ENCODE measurements at places on chromosomes 16 and 17. TPM values are rescaled to one million over a fixed set of nuclear protein-coding genes. Genes with fewer than 3 reads are reported as not detected.

Gene ALOX15
- total RNA-seq = 0.45 TPM

Gene COTL1
- 106 TPM for total RNA-seq

Gene MAPK8IP3
- 162 TPM for total RNA-seq

Gene SRCIN1
- 21.4 TPM for total RNA-seq

Gene TBC1D3C
- total RNA-seq = 0.18 TPM

Gene GNAO1
- total RNA-seq = 2.2 TPM

Gene ARL4D
- 7.9 TPM for total RNA-seq

GRCh38 chr17:62562656-62563055, 64.8 kb upstream of the MRC2 start:
- no peak overlapping the region for H3K27ac ChIP-seq
- no peaks in the 10 kb centered on the region for H3K27me3 ChIP-seq
- no peaks in the 10 kb centered on the region for H3K4me1 ChIP-seq
- no peak overlapping the region for H3K4me3 ChIP-seq
- DNase-seq = no peak

DNA sequence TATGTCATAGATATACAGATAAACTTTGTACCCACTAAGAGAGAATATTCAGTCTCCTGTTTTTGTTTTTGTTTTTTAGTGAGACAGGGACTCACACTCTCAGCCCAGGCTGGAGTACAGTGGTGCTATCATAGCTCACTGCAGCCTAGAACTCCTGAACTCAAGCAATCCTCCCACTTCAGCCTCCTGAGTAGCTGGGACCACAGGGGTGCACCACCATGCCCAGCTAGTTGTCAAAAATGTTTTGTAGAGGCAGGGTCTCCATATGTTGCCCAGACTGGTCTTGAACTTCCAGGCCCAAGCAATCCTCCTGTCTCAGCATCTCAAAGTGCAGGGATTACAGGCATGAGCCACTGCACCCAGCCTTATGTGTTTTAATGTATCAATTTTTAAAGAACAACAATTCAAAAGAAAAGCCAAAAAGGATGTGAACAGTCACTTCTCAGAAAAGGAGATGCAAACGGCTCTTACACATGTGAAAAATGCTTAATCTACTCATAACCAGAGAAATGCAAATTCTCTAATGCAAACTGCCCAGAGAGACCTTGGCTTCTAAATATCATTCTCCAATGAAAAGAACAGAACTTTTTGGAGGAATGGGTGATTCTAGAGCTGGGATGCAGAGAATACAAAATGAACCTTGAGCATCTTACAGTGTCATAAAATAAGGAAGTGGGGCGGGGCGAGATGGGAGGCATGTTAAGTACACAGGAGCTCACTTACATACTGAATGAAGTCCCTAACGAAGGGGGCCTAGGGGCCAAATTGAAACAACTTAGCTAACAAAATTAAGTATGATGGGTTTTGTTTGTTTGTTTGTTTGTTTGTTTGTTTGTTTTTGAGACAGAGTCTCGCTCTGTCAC, 7.3 kb upstream of the CMTM3 start:
- H3K27me3 ChIP-seq = no peaks in the 10 kb centered on the region
- no peak overlapping the region for H3K27ac ChIP-seq
- H3K36me3 ChIP-seq = no peaks in the 10 kb centered on the region

- no peaks in the 10 kb centered on the region for H3K36me3 ChIP-seq
- no peak overlapping the region for H3K4me3 ChIP-seq
- H3K27ac ChIP-seq = no peak overlapping the region
- peaks cover 11% of the 10 kb centered on the region for H3K27me3 ChIP-seq
- DNase-seq = no peak
Measured at GRCh38 chr16:66342294-66342900, 24.1 kb upstream of the CDH5 start.

DNA sequence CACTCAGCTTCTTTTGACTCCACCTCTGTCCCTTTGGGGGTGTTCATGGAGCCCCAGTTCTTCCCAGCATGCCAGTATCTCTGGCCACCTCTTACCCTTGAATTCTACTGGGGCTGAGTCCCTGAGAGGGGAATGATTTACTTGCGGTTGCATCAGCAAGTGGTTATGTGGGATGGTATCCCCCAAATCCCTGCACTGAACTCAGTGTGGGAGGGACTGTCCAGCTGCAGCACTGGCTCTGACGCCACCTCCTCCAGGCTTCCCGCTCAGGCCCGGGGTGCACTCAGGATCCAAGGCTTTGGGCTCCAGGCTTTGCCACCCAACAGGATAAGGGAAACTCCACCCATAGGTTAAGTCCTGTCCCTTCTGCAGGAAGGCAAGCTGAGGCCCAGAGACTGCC, 21.1 kb upstream of the BRD7 start:
- H3K27ac ChIP-seq = peak overlapping the region; percentile 96
- H3K4me1 ChIP-seq = peaks cover 45% of the 10 kb centered on the region
- DNase-seq = no peak
- no peaks in the 10 kb centered on the region for H3K27me3 ChIP-seq
- H3K36me3 ChIP-seq = no peaks in the 10 kb centered on the region

DNA sequence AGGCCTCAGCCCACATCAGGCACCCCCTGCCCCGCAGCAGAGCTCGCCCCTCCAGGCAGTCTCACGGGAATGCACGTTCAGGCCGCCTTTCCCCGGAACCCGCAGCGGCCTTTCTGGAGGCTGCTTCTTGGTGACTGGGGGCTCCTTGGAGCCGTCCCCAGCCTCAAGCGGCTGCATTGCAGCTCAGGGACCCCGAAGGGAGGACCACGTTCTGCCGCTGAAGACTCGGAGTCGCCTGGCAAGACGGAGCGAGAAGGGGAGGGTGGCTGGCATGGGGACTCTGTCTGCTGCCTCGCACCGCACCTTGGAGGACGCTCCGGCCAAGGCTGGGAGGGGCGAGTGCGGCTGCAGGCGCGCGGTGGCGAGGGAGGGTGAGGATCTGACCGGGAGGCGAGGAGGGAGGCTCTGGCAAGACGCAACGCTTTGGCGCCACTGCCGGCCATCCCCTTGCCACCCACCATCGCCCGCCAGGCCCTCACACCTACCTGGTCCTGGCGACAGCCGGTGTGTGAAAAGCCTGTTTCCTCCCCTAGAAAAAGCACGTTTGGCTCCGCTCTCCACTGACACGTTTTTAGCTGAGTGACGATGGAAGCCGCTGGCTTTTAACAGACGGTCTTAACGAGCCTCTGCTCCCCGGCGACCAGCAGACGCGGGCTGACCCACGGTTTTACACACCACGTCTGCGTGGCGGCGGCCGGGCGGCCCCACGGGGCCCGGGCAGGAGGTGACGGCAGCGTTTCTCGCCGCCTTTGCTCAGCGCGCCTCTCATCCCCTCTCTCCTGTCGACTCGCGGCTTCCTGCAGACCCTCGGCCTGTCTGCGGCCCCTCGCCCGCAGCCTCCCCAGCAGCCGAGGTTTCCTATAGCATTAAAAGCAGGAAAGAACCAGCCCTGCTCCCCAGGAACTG, 16.7 kb upstream of the GNG13 start:
- peaks cover 3% of the 10 kb centered on the region for H3K4me1 ChIP-seq
- H3K27ac ChIP-seq = no peak overlapping the region
- no peak for DNase-seq
- peaks cover 3% of the 10 kb centered on the region for H3K36me3 ChIP-seq
- H3K27me3 ChIP-seq = peaks cover 30% of the 10 kb centered on the region
- no peak overlapping the region for H3K4me3 ChIP-seq

DNA sequence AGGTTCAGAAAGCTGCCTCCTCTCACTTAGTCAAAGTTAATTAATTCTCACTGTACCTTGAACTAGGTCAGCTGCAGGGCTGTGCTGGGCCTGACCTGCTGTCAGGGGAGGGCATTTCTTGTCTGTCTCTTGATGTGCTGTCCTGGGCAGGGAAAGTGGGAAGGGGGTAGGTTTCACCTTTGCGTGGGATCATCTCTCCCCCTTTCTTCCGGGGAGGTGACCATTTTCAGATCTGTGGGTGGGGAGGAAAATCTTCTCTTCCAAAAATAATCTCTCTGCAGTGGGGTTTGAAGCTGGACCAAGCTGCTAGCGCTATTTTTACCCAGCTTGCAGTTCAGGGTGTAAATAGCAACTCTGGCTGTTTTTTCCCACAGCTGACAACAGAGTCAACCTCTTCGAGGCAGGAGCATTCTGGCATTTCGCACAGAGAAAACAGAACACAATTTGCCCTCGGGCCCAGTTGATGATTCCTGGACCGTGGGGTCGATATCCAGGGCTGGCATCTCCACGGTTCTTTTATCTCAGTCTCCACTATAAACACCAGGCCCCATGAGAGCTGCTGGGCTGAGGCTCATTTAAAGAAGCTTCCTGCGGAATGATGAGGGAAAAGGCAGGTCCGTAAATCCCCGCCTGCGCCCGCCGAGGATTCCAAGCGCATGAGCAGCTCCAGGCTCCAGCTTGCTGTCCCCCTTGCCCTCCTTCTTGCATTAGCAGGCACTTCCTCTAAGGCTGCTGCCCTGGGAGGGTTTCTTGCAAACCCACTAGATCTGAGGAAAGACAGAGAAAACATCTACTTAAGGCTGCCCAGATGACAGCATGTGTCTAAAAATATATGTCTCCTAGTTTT, 93.9 kb downstream of the YPEL2 start:
- H3K4me1 ChIP-seq = peaks cover 40% of the 10 kb centered on the region
- H3K27ac ChIP-seq = peak overlapping the region; percentile 76

GRCh38 chr16:360698-361336, 8.3 kb upstream of the AXIN1 start:
- H3K4me1 ChIP-seq = peaks cover 4% of the 10 kb centered on the region
- H3K27me3 ChIP-seq = peaks cover 2% of the 10 kb centered on the region
- no peaks in the 10 kb centered on the region for H3K36me3 ChIP-seq
- no peak for DNase-seq
- H3K4me3 ChIP-seq = no peak overlapping the region

DNA sequence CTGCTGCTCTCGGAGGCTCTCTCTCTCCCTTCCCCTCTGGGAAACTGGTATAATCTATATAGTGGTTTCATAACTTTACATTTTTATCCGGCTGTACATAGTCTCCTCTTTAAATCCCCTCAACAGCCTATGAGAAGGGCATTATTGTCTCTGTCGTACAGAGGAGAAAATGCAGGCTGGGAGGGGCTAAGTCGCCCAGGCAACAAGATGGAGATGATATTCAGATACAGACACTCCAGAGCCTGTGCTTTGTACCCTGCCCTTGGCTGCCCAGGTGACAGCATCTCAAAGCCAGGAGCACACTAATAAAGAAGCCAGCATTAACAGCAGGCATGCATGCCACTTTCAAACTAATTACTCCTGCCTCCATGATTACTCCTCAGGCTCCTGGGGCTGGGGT, 4.7 kb upstream of the EIF1 start:
- peaks cover 22% of the 10 kb centered on the region for H3K4me1 ChIP-seq
- peak overlapping the region; percentile 60 for H3K27ac ChIP-seq
- no peak for DNase-seq

DNA sequence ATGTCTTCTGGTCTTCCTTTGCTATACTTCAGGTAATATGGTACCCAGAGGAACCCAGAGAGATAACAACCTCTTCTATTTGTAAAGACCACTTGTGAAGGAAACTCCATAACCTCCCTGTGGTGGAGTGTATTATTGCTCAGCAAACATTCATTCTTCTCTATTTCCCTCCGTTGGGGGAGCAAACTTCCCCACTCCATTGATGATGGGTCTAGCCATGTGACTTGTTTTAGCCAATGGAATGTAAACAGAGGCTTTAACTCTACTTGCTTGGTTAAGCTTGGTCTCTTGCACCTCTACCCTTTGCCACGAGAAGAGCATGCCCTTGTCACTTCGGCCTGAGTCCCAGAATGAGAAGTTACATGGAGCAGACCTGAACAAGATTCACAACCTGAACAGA, 30.0 kb upstream of the SKAP1 start:
- DNase-seq = no peak
- H3K4me3 ChIP-seq = no peak overlapping the region
- no peak overlapping the region for H3K27ac ChIP-seq

GRCh38 chr17:82278786-82279391, 5.4 kb upstream of the CSNK1D start:
- no peaks in the 10 kb centered on the region for H3K27me3 ChIP-seq
- peaks cover 21% of the 10 kb centered on the region for H3K4me1 ChIP-seq
- H3K4me3 ChIP-seq = no peak overlapping the region
- DNase-seq = no peak
- peaks cover 5% of the 10 kb centered on the region for H3K36me3 ChIP-seq

- DNase-seq = no peak
- no peak overlapping the region for H3K27ac ChIP-seq
- H3K4me3 ChIP-seq = no peak overlapping the region
- peaks cover 4% of the 10 kb centered on the region for H3K27me3 ChIP-seq
Measured at GRCh38 chr17:6524520-6524919, 31.8 kb downstream of the PITPNM3 start.

- no peak for DNase-seq
- H3K36me3 ChIP-seq = peaks cover 19% of the 10 kb centered on the region
- peaks cover 6% of the 10 kb centered on the region for H3K4me1 ChIP-seq
- no peaks in the 10 kb centered on the region for H3K27me3 ChIP-seq
Measured at GRCh38 chr16:31111881-31112466, 3.8 kb downstream of the BCKDK start.

DNA sequence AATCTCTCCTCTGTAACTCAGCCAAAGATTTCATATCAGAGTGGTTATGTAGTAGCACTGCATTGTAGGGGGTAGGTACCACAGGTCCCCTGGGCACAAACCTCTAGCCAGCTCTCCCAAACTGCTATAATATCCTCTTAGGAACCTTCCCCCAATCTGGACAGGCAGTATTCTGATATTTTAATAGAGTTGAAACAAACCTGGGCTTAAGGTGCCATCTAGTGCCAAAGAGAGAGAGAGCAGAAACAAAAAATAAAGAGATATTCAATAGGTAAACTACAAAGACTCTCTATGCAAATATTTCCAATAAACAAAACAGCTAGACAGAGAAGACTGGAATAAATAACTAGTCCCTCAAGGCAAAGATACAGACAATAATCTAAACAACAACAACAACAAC, 1070.0 kb downstream of the CDH11 start:
- no peak overlapping the region for H3K27ac ChIP-seq
- H3K36me3 ChIP-seq = peaks cover 8% of the 10 kb centered on the region
- no peak overlapping the region for H3K4me3 ChIP-seq
- no peak for DNase-seq
- H3K27me3 ChIP-seq = no peaks in the 10 kb centered on the region

DNA sequence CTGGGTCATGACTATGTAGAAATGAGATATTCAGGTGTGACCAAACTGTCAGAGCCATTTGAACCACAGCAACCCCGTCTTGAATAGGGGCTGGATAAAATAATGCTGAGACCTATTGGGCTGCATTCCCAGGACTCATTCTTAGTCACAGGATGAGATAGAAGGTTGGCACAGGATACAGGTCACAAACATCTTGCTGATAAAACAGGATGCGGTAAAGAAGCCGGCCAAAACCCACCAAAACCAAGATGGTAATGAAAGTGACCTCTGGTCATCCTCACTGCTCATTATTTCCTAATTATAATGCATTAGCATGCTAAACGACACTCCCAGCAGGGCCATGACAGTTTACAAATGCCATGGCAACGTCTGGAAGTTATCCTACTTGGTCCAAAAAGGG, 545.5 kb downstream of the TMEM114 start:
- H3K27ac ChIP-seq = no peak overlapping the region
- no peaks in the 10 kb centered on the region for H3K36me3 ChIP-seq
- no peaks in the 10 kb centered on the region for H3K27me3 ChIP-seq
- no peaks in the 10 kb centered on the region for H3K4me1 ChIP-seq
- DNase-seq = no peak

- no peaks in the 10 kb centered on the region for H3K27me3 ChIP-seq
- no peaks in the 10 kb centered on the region for H3K36me3 ChIP-seq
Measured at GRCh38 chr17:47235923-47236322, 17.7 kb upstream of the ITGB3 start.

Data from mesothelial cell of epicardium (in vitro differentiated cells).